Inflammatory macrophage treated with lipopolysaccharide for 1 hour (primary cell): ENCODE measurements at places on chromosomes 13 and 19.

DNA sequence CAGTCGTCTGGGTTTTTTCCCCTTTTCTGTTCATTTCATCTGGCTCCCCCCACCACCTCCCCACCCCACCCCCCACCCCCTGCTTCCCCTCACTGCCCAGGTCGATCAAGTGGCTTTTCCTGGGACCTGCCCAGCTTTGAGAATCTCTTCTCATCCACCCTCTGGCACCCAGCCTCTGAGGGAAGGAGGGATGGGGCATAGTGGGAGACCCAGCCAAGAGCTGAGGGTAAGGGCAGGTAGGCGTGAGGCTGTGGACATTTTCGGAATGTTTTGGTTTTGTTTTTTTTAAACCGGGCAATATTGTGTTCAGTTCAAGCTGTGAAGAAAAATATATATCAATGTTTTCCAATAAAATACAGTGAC, 9.3 kb downstream of the CALM3 start:
- no peak for DNase-seq

GRCh38 chr13:112753833-112754232, 64.0 kb downstream of the ATP11A start:
- no peak for DNase-seq

- no peak for DNase-seq
These were observed 11.4 kb upstream of the PEPD start for GRCh38 chr19:33532859-33533460.

DNA sequence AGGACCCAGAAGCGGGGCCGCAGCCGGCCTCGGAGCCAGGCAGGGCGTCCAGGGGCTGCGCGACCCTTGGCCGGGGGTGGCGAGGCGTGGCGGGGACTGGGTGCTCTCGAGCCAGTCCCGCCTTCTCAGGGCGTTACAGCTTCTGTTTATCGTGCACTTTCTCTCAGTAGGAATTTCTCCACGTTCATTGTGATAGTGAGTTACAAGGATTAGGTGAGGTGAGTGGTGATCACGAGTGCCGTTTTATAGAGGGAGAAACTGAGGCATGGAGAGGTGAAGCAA, 600 bp downstream of the AP1M1 start:
- no peak for DNase-seq

DNA sequence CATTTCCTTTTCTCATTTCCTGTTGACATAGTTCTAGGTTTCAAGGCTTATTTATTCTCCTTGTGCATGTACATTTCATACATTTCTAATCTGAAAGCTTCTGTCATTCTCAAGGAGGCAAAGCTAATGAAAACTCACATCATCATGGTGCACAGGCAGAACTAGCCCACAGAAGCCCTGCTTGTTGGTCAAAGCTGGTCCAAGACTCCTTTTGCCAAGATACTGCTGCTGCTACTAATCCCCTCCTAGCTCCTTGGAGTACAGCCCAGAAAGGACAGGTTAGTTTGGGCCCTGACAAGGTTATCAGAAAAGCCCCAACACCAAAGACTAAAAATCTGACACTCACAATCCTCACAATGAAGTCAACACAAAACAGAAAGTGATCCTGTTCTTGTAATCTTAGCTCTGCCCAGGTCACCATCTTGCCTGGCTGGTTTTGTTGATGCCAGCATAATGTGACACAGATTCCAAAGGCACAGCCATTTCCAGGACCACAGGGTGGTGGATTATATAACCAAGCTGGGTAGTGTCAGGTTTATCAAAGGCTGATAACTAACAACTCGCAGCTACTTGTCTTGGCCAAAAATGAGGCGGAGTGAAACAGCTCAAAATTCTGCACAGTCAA, 417.4 kb downstream of the NDFIP2 start:
- DNase-seq, result no peak

DNA sequence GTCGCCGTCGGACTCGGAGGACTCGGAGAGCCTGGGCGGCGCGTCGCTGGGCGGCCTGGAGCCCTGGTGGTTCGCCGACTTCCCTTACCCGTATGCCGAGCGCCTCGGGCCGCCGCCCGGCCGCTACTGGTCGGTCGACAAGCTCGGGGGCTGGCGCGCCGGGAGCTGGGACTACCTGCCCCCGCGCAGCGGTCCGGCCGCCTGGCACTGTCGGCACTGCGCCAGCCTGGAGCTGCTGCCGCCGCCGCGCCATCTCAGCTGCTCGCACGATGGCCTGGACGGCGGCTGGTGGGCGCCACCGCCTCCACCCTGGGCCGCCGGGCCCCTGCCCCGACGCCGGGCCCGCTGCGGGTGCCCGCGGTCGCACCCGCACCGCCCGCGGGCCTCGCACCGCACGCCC, 2.5 kb upstream of the GRWD1 start:
- no peak for DNase-seq

DNA sequence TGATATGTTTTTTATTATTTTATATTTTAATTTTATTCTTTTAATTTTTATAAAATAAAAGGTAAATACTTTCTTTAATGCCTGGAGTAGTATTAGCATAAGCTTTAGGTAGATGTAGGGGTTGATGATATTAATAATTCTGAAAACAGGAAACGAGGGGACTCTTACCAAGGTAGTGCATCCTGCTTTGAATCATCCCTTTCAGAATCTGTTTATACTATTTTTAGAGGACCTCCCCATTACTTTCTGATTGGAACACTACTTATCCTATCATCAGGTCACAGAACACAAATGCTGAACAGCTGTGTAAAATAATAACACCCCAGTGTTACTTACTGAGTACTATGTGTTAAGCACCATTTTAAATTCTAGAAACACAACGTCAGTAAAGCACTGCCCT, 27.3 kb downstream of the COG6 start:
- no peak for DNase-seq

- DNase-seq, result no peak
These were observed 1617.1 kb downstream of the PCDH9 start for GRCh38 chr13:65613004-65613403.

DNA sequence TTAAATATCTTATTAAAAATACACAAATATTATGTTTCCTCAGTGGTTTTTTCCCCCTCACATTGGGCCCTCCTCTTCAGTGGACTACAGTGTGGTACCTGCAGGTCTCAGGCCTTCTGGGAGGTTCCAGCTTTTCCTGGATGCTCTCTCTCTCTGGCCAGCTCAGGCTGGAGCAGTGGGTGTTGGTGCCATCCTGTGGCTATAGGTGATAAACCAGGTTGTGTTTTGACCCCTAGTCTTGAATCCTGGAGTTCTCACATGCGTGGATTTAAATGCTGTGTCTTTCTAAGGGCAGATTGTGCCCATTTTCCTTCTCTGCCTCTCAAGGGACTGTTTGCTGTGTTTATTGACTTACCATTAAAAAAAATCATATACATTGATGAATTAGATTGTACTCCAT, 41.2 kb upstream of the ZNF527 start:
- DNase-seq, result no peak

DNA sequence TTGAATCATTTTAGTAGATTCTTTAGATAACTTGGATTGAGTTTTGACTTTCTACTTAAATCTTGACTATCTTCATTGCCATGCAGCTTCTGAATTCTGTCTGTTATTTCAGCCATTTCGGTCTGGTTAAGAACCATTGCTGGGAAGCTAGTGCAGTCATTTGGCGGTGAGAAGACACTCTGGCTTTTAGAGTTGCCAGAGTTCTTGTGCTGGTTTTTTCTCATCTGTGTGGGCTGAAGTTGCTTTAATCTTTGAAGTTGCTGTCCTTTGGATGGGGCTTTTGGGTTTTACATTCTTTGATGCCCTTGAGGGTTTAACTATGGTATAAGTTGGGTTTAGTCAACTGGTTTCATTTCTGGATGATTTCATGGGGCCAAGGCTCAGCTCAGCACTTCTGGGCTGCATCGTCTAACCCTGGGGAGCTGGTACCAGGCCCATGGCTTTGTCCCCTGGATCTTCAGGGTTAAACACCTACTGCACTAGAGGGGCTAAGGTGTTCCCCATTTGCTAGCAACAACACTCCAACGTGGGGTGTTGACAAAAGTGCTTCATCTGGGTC, 10.0 kb upstream of the IGFL2 start:
- no peak for DNase-seq

GRCh38 chr13:113845723-113846635, 17.9 kb downstream of the GAS6 start:
- no peak for DNase-seq

DNA sequence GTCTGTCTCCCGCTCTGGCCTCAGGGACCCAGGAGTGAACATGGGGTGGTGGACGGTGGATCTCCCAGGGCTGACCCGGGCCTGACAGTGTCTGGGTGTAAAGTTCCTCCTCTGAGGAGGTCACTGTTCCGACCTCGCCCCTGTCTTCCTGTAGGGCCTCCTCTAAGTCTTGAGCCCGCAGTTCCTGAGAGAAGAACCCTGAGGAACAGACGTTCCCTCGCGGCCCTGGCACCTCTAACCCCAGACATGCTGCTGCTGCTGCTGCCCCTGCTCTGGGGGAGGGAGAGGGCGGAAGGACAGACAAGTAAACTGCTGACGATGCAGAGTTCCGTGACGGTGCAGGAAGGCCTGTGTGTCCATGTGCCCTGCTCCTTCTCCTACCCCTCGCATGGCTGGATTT, at the start of gene SIGLEC9:
Gene SIGLEC9 (plus strand): TSS at position 178 of the 400 bp plus-strand sequence. CDS start 69 bp downstream, at position 247.
- DNase-seq, result peak; percentile 72

DNA sequence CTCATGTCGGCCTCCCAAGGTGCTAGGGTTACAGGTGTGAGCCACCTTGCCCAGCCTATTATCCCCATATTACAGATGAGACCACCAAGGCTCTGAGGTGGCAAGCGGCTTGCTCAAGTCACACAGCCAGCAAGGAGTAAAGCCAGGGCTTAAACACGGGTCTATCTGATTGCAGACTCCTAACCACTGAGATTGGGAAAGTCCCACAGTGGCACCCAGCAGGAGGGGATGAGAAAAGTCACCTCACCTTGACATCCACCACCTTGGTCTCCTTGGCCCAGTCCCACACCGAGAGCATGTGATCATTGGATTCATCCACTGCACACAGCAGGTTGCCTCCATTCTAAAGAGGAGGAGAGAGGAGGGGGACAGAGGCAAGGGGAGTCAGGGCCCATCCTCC, 9.5 kb downstream of the EML2 start:
- no peak for DNase-seq

DNA sequence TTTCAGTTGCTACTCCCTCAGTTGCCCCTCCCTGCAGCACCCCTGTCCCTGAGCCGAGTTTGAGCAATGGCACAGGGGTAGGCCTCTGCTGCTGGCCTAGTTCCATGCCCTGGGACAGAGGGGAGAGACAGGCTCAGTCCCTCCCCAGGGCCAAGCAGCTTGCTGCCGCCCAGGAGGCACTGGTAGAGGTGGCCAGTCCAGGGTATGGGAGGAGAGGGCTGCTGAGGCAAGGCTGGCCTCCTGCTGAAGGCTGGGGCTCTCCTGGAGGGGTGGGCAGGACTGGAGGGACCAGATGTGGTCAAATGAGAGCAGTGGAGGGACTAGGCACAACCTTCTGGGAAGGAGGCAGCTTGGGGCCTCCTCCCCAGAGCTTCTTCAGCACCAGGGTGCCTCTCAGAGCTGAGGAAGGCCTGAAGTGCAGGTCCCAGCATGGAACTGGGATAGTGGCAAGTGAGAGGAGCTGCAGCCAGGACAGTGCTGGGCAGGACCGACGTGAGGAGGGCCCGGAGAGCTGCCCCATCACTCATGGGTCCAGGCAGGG, 29.8 kb upstream of the VSTM2B start:
- no peak for DNase-seq

DNA sequence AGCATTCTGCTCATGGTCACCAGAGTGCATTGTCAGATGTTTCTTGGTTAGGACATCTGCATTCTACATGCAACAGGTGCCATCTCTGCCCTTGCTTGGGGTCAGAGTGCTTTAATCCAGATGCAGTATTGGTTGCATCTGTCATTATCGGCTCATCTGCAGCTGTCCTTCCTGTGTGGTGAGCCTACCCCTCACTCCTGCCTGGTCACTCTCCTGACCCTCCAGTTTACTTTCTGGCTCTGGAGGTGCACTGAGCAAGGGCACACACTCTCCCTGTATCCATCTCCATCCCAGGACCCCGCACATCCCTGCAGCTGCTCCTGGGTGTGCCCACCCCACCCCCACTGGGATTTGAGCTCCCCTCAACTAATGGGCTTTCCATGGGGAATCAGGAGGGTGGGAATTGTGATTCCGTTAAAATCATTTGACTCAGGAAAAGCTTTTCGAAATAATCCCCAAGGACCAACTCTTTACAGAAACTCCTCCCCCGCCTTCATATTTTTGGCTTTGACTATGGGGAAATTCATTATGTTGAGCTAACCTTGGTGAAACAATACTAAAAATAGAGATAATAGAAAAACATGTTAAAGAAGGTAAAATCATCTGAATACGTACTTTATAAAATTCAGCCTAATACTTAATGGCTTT, 70.2 kb downstream of the COL4A2 start:
- DNase-seq, result no peak

DNA sequence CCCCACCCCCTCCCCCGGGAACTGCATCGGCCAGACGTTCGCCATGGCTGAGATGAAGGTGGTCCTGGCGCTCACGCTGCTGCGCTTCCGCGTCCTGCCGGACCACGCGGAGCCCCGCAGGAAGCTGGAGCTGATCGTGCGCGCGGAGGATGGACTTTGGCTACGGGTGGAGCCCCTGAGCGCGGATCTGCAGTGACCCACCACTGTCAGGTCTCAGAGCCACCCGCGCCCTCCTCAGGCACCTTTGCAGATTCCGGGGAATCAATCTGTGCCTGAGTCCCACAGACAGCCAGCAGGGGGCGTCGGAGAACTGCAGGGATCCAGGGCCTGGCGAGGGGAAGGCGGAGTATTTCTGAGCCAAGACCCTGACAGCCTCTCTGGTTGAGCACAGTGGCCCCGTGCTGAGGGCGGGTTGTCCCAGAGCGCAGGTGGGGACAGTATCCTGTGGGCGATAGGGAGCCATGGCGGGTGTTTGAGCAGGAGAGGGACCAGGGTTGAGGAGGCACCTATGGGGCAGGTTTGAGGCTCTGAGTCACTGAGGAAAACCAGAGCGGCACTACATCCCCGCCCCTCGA, 30.4 kb upstream of the CYP4F8 start:
- peak; percentile 89 for DNase-seq

- no peak for DNase-seq
These were observed 3.9 kb downstream of the RANBP3 start for GRCh38 chr19:5973867-5974635.

- no peak for DNase-seq
These were observed 8.8 kb upstream of the F7 start for GRCh38 chr13:113096745-113097305.

DNA sequence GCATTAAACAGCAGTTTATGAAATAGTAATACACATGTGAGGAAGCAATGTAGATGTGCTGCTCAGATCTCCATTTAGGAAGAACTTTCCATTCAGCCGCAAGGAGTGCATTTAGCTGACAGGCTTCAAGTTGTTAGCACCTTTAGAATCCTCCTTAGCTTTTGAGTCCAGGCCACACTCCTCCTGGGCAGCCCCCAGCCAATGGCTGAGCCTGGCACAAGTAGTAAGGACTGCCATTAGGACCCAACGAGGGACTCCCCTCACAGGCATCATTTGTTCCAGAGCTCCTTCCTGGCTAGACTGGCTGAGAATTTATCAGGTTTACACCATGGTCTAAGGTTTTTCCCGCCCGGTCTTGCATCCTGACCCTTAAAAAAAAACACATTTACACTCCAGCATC, 201.4 kb downstream of the DIAPH3 start:
- DNase-seq, result no peak

DNA sequence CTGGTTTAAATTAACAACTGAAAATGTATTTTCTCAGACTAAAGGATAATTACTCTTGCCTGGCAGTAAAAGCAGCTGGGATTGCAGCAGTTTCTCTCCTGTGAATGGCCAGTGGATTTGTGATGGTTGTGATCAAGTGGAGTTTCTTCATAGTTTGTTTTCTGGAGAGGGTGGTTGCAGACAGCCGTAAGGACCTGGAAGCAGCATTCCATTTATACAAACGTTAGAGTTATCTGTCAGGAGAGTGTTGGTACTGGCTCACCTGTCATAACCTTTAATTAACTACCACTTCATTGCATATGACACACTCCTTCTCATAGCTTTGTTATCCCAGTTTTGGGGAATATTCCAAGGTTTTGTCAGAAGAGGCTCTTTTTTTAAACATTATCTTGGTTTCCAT, 258.4 kb upstream of the SLC10A2 start:
- DNase-seq, result no peak
